ENCODE measurements at places on chromosomes 4 and X.

DNA sequence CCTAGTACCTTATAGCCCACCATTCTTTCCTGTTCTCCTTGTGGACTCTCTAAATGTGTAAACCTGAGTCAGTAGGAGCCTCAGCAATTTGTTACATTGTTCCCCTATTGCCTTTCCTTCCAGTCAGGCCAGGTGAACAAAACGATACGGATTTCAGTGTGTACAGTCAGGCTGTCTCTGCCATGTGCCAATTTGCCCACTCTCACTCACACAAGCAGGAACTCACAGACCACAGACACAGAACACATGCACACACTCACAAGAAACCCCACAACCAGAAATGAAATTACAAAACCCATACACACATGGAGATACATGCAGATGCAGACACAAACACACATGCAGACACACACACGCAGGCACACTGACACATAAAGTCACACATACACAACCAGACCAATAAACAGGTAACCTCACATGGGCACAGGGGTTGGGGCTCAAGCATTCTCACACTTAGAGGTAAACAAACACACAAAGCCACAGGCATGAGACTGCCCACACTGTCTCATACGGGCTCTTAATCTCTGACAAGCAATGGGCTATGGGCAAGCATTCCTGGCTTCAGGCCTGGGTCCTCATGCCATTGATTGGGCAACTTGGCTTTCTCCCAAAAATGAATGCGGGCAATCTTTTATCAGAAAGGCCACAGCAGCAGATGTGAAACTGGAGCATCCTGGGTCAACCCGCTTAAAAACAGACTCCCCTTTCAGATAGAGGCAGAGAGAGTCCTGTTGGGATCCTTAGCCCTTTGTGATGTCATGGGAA, 68.7 kb downstream of the NBDY start:
- DNase-seq = peak; percentile 91

- DNase-seq = no peak
Observed at GRCh38 chr4:30616942-30617646, 103.1 kb upstream of the PCDH7 start.

DNA sequence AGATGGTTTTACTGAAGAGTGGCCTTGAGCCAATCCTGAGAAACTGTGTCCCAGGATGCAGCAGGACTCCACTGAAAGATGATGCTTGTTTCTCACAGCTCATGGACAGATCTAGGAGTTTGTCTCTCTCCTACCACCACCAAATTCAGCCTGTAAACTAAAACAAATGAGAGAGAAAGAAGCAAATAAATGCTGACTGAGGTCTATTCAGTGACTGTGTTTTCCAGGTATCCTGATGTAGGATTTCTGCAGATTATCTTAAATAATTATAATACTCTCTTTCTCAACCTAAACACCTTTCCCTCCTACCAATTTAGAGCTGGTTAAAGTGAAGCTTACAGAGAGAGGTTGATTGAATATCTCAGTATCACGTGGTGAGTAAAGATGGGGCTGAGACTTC, 599.6 kb upstream of the LCORL start:
- no peak for DNase-seq

- DNase-seq = no peak
Observed at GRCh38 chr4:67776746-67777145, 22.6 kb upstream of the GNRHR start.

DNA sequence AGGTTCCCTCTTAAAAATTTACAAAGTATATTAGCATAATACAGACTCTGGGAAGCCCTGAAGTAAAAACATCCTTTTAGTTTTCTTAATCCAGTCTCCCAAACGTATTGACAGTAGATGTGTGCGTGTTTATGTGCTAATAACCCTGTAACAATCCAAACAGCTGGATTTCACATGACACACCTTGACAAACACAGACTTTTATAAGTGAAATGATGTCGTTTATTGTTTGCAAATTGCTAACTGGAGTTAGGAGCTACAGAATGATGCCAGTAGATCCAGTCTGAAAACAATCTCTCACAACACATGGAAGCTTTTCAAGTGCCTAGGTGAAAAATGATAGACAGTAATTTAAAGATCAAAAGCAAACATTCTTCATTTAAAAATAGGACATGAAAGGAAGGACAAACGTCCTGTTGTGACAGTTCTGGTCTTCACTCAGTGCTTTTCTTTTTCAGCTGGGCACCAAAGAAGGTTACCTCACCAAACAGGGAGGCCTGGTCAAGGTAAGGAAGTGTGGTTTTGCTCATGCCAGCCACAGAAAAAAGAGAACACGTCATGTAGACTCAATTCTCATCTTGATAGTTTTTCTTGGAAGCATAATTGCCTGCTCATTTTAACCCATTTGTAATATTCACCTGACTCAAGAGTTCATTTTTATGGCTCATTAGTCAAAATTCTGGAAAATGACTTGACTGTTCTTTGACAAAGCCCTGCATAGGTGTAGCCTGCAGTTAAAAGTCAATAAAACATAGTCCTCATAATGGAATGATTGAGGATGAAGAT, 32.9 kb downstream of the LAMTOR3 start:
- peak; percentile 13 for DNase-seq

GRCh38 chrX:69503782-69504625, at the start of gene NALF2:
TSS of gene NALF2 (plus strand) at chrX:69504326. CDS start at chrX:69505283, 957 bp downstream.
- peak; percentile 60 for DNase-seq

DNA sequence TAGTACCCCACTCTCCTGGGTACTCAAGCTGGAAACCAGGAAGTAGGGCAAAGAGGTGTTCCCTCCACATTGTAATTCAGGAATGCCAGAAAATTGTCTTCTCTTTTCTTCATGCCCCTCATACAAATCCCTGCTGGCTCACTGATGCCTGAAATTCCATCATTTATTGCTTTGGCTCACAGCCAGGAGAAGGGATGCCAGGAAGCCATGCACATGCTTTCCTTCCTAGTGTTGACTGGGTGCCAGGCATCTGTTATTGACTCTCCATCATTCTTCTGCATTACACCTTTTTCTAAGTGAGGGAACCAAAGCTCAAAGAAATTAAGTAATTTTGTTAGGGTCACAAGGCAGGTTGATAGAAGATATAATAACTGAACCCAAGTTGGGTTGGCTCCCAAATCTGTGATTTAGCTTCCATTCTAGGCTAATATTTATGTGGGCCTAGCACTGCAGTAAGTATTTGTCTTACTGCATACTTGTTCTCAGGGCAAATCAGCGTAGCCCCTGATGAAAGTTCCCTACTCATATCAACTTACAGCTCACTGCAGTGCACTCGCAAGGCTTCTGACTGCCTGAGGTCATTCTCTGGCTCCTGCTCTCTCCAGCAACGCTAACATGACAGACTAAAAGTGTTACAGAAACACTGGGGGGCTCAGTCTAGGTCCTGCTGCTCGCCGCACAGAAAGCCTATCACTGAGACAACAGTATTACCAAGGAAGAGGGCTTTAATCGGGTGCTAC, 89.0 kb downstream of the TRAPPC11 start:
- DNase-seq = no peak

DNA sequence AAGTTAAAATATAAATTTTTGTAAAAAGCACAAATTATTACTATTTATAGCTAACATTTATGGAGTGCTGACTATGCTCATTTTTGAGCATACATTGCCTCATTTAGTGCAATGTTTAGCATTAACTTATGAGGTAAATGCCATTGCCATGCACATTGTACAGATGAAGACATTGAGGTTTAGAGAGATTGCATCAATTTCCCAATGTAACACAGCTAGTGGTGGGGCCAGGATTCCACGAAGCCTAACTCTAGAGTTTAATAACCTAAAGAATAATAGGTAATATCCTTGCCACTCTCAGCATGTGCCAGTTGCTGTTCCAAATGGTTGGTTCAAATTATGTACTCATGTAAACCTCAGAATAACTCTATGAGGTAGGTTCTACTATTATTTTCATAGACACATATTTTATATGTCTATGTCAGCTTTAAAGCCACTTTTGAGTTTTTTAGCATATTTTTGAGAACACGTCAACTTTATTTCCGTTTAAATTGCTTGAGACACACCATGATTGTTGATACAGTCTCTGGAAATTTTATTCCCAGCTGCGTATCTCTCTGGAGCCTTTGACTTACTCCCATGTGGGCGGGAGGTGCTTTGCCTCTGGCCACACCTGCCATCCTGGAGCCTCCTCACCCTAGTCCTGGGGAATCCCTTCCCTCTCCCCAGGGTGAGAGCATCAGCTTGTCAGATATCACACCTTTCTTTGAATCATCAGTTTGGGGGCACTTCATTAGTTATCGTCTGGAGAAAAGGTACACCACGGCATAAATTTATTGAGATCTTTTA, 10.8 kb upstream of the ADH1A start:
- no peak for DNase-seq

DNA sequence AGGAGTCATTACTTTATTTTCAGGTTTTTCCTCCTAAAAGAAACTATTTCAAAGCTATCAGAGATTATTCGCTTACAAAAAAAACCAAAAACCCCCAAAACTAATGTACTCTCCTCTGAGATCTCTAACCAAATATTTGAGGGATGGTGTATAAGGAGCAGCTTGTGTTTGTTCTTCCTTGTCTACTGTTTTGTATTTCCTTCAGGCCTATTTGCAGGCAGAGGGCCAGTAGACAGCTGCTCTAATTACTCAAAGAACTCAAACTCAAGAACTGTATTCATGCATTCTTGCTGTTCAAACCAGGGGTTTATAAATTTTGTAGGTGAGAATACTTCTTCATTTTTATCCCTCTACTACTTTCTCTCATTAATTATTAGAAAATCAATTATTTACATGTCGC, 51.3 kb downstream of the SH3RF1 start:
- no peak for DNase-seq

- DNase-seq = peak; percentile 50
Observed at GRCh38 chr4:150242820-150243458, 164.7 kb downstream of the DCLK2 start.

DNA sequence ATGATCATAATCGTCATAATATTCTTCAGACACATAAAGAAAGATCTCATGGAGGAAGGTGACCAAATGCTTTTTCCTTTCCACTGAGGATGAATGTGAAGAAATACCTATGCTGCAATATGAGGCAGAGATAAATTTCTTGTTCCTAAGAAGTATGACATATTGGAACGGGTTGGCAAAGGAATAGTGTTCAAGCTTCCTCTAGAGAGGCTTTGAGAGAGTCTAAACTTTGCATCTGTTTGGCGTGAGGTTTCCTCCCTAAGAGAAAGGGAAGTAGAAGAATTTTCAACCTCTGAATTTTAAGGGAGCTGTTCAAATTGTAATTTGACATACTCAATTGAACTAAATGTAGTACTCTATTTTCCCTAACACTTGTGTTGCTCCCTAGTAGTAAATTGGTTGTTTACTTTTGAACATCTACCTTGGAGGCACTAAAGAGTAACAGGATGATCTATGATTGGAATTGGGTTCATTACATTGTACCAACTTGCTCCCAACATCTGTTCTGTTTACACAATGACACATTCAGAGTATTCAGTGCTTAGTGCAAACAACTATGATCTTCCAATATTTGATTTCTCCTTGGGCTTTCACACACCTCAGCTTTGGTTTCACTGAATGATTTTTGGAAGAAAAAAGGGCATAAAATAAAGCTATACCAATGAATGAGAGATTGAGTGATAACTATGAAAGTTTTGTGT, 122.0 kb downstream of the CORIN start:
- DNase-seq = no peak

DNA sequence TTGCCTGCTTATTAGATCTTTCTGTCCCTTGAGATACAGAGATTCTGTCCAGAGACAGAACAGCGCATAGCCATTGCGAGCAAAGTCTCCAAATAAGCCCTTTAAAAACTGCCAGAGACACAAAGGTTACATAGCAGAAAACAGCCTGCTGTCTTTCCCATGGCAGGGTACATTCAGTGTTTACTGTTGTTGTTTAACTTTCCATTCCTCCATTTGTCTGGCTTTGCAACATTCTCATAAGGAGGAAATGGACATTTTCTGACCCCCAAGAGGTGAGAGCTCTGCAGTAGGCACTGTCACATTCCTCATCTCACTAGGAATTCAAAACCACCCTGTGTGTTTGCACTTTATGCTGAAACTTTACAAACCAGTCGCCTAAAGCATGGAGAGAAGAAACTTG, 48.3 kb downstream of the PDE5A start:
- DNase-seq = no peak

DNA sequence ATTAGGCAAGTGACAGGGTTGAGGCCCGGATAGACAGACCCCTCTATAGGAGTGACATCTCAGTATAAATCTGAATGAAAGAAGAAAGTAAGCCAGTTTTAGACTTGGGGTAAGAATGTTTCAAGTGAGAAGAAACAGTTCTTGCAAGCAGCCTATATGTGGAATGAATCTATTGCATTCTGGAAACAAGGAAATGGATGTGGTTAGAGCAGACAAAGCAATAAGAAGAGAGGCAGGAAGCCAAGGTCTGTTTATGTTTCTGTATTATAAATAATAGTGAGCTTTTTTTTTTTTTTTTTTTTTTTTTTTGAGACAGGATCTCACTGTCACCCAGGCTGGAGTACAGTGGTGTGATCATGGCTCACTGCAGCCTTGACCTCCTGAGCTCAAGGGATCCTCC, 255.8 kb downstream of the UNC5C start:
- DNase-seq = no peak

DNA sequence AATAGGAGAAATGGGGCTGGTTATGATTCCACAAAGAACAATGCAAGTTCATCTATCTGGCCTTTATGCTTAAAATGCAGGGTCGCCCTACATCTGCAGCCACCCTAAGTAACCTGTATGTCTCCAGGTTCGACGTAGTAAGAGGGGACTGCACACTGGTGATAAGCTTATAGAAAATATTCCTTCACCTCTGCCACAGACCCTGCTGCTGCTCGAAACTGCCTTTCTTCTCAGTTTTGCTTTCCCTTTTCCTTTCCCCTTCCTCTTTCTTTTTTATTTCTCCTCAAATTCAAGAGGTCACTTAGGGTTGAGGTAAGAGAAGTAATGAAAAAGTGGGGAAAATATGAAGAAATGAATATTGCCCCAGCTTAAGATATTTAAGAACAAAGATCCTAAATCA, 123.5 kb downstream of the DCHS2 start:
- DNase-seq = no peak

GRCh38 chr4:183350317-183351071, 28.3 kb upstream of the CLDN24 start:
- DNase-seq = no peak

- no peak for DNase-seq
Observed at GRCh38 chr4:90246816-90247215, 119.6 kb downstream of the CCSER1 start.

GRCh38 chr4:153233761-153234371, 29.6 kb downstream of the TRIM2 start:
- DNase-seq = no peak

DNA sequence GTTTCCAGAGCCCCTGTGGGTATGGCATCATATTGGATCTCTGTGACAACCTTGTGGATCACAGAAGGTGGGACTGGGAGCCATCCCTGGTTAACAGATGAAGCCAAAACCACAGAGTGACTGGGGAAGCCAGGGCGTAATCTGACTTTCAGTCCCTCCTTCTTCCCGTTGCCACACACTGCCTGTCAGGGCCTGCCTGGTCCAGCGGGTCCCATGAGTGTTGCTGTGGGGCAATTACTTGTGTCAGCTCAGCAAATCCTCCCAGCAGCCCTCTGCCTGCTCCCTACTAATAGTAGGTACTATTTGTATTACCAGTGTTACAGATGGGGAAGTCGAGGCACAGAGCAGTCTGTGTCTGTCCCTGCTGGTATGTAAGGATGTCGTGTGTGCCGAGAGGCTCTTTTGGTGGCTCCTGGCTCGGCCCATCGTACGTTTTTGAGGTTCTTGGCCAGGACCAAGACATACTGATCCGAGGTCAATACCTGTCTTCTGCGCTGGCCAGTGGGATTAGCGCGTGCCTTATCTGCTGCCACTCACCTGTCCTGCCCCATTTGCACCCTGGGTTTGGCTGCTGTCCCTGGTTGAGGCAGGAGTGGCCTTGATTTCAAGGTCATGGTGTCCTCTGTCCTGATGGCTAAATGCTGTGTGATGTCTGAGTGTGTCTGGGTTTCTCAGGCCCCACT, 5.7 kb downstream of the NSG1 start:
- DNase-seq = no peak

- peak; percentile 38 for DNase-seq
Observed at GRCh38 chr4:38366456-38366855, 297.5 kb upstream of the KLF3 start.
